T follicular helper cell (primary cell): ENCODE measurements at places on chromosomes 1 and 21.

- DNase-seq: no peak
Measured at GRCh38 chr1:2617971-2618470, 14.8 kb downstream of the MMEL1 start.

DNA sequence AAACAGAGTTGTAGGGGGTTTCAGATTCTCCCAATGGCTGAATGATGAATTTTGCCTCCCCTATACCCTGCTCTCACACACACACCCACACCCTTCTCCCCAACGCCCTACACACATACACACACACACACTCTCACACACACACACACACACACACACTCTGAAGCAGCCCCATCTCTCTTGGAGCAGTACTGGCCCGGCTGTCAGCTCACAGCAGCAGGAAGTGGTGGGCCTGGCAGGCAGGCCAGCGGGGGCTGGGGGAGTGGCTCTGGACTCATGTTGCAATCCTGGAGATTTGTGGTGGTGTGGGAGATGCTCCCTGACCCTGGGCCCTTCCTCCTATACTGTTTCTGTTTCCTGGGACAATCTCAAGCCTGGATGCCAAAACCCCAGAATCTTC lies 2.2 kb downstream of the IKBKE start:
- no peak for DNase-seq

DNA sequence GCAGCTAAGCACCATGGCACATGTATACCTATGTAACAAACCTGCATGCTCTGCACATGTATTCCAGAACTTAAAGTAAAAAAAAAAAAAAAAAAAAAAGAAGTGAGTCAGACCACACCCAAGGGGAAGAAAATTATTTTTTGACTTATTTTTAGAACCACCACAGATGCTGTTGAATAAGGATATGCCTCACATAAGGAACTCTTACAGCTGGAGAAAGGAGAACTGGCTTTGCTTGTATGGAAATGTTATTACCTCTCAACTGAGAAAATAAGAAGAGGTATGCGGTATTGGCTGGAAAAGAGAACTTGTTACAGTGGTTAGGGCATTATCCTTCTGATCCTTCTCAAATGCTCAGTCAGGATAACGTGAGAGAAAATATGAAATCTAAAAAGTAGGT lies 27.5 kb upstream of the FCER1A start:
- no peak for DNase-seq

GRCh38 chr1:225654688-225655508 lies 2.0 kb upstream of the ENAH start:
- DNase-seq: no peak

DNA sequence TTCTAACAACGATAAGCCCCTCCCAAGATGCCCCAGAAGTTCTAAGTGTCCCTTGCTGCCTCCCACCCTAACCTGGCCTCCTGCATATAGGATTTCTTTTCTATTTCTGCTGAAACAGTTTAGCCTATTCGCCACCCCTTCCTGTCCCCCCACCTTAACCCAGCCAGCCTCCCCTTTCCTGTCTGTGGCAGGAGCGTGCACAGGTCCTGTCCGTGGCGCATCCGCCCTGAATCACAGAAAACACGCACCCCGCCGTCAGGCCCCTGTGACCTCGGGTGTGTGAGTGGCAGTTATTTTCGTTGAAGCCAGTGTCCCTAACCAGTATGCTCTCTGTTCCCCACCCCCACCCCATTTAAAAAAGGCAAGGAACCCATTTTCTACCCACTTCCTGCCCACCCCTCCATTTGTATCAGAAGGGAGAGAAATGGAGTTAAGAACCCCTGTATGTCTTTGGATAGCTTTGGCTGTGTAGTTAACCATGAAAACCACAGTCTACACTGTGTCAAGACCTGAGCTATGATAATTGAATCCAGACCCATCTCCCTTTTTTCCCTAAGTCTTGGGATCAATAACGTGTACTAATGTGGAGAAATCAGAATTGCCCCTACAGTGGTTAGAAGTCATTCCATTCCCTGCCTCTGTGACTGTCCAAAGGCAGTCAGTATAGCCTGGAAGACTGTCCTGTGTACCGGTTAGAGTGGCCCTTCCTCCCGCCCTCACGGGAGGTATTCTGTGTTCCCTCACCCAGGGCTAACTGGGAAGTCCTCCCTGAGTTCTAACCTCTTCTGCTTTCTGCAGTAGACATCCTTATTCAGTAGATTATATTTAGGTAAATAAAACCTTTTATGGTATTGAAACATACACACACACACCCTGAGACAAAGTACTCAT lies 1.8 kb downstream of the PLEKHO1 start:
- peak; percentile 48 for DNase-seq

- DNase-seq: no peak
Measured at GRCh38 chr1:6185635-6186382, 5.7 kb upstream of the CHD5 start.

DNA sequence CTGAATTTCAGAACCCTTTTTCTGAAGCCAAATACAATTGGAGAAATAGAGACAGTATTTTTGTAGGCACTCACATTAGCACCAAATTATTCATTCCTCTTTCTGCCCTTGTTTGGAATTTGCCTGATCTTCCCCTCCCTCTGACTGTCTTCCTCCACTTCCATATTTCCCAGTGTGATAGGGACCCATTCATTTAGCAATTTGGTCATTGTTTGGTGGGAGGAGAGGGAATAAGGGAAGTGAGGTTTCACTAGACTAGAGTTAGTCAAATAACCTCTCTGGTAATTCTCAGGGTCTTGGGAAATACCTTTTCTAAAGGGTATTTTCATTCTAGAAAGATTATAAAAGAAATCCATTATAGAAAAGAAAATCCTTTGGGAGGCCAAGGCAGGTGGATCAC lies 31.0 kb upstream of the MTMR11 start:
- no peak for DNase-seq

- DNase-seq: no peak
Measured at GRCh38 chr1:188517139-188517538, 1688.4 kb downstream of the PLA2G4A start.

- DNase-seq: no peak
Measured at GRCh38 chr1:200338451-200338850, 71.4 kb downstream of the ZNF281 start.

- DNase-seq: no peak
Measured at GRCh38 chr1:228940926-228941325, 205.6 kb downstream of the RHOU start.

DNA sequence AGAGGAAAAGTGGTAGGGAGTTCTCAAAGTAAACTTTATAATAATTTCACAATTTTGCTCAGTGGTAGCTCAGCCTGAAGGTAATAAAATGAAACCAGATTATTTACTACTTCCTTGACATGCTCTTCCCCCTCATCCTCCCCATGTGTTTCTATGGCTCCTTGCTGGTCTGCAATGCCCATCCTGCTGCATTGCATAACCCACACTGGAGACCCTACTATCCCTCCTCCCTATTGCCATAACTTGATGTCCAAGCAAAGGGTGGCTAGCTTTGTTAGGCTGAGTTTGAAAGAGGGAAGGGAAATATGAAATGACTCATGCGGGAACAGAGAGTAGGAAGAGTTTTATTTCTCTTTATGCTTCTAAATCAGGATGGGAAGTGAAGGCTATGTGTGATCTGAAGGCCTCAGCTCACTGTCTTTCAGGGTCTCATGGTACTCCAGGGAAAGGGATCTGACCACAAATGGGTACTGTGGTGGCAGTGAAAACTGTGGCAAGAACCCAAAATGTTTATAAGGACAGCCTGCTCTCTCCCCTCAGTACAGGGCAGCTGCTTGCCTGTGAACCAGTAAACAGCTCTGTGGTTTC lies 36.4 kb upstream of the HSD17B7 start:
- DNase-seq: no peak

DNA sequence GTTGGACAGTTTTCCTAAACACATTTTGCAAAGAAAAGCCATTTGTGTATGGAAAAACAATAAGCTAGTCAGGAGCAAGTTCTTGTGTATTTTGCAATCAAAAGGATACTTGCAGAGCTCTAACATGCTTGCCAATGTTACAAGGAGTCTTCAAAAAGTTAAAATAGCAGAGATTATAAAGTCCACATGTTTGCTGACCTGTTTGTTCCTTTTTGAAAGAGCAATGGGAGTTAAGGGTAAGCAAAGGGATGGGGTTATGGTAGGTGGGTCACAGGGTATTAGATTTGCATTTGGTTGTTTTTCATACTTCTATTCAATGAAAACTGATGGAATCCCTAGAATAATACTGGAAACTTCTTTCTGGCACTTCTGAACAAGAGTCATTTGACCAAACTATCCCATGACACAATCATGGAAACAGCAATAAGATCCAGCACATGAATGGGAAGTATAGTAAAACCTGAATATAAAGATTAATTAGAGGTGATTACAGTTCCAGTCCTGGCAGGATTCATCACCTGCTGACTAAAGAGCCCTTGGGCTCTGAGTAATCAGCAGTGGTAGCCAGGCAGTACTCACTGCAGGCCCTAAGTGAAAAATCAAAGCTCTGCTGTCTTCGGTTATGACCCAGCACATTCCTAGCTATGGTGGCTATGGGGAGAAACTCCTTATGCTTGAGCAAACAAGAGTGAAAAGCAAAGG lies 27.1 kb upstream of the ZC3H11B start:
- DNase-seq: no peak

DNA sequence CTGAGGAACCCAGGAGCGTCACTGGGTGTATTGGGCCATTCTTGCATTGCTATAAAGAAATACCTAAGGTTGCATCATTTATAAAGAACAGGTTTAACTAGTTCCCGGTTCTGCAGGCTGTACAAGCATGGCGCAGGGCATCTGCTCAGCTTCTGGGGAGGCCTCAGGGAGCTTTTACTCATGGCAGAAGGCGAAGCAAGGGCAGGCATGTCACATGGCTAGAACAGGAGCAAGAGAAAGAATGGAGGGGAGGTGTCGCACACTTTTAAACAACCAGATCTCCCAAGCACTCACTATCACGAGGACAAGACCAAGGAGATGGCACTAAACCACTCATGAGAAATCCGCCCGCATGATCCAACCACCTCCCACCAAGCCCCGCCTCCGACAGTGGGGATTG lies 65.2 kb downstream of the PSMG1 start:
- DNase-seq: no peak
